Hindlimb muscle (tissue), 1 donor: ENCODE measurements at places on chromosomes 7 and 10. TPM values are rescaled to one million over a fixed set of nuclear protein-coding genes. Genes with fewer than 3 reads are reported as not detected.

DNA sequence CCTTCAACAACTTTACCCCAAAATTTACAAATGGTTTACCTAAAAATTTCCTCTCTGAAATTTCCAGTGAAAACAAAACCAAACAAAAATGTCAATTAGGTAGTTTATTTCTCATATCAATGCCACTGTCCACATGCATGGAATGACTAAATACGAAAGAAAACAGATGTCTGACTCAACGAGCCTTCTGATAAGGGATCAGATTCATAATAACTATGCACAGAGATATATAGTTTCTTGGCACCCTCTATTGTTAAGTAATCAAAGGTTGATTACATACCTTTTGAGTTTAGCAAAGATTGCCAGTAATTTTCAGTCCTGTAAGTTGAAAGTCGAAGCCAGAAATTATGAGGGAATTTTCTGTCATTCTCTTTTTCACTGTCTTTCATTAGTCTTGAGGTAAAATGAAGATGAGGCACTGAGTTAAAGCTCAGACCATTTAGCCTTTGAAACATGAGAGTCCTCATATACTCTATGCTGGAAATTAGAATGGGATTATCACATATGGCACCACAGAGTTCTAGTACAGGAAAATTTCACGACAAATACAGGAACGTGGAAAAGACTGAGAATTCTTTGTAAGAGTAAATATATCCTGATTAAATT lies 519.1 kb upstream of the ANKRD30A start:
- DNase-seq: no peak

- DNase-seq: no peak
Measured at GRCh38 chr7:153413199-153413539, 639.0 kb upstream of the DPP6 start.

DNA sequence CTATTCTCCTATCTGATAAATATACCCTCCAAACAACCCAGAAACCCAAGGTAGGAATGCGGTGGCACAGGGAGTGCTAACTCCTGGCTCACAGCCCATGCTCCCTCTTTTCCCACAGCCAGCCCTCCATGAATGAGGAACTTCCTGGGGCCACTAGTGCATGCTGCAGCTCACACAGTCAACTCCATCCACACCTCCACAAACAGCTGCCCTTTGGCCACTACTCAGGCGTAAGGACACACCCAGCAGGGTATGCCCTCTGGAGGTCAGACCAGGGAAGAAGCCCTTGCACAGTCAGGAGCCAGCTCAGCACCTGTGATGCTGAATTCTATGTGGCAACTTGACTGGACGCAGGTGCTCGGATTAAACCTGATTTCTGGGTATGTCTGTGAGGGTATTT lies 85.2 kb upstream of the PIK3CG start:
- no peak for DNase-seq

DNA sequence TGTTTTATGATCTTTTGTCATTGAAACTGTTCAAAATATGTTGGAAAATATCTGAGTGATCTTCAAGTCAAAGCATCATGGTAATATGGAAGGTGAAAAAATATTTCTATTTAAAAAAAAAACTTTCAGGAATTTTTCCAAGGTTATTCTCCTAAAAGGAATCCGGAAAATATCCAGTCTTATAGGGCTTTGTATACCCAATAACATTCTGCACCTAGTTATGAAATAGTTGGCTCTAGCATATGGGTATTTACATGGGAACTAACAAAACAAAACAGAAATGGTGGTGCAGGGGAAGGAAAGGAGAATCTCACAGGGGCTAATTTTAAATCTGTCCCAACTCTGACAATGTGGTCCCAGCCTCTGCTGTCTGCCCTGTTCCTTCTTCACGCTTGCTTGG lies 167.1 kb upstream of the RHEB start:
- DNase-seq: no peak

DNA sequence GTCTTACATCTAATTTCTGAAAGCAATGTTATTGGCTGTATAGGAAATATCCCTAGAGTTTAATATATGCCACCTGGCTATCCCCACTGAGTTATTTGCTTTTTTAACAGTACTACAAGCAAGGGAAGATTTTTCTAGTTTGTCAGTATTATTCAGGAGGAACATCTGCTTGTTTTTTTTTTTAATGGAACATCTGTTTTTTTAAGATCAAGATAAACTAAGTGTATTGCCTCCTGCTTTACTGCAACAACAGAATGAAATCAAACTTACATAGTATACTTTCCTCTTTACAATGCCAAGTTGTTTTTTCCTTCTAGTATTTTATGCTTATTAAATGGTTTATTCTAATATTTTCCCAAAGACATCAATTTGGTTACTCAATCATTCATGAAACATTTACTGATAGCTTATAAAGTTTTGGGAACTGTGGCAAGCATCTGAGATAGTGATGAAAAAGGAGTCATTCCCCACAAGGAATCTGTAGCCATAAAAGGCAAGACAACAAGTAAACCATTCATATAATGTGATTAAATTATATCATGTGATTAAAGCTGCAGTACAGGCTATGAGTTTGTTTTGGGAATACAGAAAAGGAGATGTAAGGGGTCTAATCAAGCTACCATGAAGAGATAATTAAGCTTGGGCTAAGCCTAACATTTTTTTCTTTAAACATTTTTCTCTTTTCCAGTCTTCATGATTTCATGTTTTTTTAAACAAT lies 17.4 kb downstream of the MTPN start:
- no peak for DNase-seq

DNA sequence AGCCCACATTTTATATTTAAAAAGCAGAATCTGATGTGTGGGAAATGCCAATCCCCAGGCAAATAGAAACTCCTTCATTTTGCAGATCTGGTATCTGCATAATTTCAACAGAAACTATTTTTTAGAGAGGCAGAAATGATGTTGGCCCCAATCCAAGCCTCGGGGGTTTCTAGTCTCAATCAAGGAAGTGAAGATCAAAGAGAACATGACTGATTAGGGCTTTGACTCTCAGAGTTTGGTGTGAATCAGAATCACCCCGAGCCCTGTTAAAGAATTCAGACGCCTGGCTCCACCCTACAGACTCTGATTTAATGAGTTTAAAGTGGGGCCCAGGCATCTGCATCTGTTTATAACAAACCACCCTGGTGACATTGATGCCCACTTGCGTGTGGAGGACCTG lies 36.7 kb upstream of the UBE2H start:
- DNase-seq: no peak

- DNase-seq: no peak
Measured at GRCh38 chr7:115066050-115066449, 144.2 kb downstream of the MDFIC start.

DNA sequence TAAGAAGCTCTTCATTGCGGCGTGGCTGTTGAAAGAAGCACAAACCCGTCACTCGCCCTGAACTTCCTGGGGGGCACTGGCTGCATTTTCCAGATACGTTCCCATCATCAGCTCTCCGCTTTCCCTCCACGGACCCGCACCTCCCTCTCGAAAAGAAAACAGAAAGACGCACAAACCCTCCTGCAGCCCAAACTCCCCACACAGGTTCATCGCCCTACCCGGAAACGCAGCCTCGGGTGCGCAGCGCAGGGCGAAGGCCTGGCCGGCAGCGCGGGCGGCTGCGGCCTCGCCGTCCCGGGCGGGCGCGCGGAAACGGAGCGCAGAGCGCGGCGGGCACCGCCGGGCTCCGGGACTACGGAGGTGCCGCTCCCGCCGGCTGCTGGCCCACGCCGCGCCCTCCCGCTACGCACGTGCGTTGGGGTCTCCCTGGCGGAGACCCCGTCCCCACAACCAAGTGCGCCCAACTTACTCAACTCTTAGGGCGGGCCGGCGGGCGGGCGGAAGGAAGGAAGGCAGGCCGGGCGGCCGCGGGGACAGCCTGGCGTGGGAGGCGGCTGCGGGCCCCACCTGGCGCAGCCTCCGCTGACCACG lies 822 bp downstream of the ZNF800 start:
- peak; percentile 15 for DNase-seq

DNA sequence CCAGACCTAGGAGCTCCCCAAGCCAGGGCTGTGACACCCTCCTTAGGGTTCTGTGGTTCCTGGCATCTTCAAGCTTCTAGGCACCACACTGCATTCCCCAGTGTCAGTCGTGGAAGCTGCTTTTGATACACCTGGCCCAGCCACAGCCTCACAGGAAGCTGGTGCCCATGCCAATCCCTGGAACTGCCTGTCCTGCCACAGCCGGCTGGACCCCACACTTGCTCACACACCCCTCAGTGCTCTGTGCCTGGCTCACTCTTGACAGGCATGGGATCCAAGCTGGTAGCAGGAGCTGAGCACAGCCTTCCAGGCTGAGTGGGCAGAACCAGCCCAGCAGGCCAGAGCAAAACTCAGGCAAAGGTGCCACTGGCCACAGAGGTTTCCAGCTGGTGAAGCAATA lies 21.8 kb downstream of the LRRC72 start:
- no peak for DNase-seq

GRCh38 chr10:11110539-11110938 lies 92.9 kb downstream of the CELF2 start:
- DNase-seq: no peak

DNA sequence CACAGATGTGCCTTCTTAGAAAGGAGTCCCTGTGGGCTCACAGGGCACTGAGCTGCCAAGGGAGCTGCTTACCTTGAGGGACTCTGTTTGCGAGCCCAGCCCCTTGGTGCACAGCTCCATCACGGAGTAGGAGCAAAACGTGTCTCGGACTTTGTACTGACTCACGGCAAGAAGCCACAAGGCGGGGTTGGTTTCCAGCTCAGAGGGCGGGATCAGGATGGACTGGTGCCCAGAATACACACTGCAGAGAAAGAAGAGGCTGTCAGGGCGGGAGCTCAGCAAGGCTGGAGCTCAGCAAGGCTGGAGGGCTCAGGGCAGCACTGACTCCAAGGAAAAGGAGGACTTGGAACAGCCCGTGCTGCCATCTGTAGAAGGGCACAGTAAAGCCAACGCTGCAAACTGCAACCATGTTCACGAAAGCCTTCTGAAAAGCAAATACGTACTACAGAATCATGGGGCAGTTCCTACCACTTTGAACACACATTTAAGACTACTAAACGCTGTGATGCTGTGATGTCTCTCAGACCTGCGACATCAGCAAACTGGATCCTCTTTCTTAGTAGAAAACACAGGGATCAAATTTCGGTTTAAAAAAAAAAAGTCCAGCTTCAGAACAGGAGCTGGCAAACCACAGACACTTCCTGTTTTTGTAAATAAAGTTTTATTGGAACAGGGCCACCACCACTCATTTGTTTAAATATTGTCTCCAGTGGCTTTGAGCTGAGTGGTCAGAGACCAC lies 194.3 kb downstream of the ZMYND11 start:
- DNase-seq: peak; percentile 93

DNA sequence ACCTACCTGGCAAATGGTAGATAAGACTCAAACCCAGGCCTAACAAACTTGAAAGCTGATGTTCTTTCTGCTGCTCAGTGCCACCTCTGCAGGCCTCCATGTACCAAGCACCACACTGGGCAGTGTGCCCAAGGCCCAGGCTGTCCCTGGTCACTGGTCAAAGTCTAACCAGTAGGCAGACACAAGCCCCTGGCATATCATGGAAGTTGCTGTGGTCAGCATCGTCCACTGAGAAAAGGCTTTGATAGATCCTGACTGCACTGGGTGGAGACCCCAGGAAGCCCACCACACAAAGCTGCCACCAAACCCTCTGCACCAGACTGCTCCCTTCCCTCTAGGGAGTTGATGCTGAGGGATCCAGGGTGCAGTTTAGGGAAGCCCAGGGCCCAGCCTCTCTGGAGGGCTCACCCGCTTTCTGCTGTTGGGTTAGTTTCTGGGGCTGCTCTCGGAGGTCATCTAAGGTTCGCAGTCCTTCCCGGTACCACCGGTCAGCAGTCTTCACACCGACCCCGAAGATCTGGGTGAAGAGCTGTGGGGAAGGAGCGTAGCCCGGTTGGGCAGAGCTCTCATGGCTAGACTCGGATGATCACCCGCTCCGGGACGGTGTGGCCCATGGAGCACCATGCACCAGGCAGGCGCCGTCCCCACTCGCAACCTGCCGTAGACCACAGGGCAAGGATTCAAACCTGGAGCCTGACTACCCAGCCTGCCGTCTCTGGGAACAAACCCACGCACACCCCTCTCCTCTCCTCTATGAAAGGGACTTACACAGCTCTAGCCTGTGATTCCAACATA lies 6.0 kb downstream of the POLM start:
- no peak for DNase-seq

DNA sequence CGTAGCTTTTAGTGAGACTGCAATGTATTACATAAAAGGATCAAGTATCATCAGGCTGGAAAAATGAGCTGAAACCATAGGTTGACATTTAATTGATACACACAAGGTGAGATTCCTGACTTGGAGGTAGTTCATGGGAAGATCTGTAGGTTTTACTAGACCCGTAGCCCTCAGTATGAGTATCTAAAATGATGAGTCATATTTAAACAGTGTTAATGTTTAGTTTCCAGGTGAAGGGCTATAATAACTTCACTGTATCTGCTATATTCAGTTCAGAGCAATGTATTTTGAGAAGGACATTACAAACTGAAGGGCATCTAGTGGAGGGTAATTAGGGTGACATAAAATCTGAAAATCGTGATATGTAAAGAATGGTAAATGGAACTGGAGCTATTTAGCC lies 35.0 kb downstream of the ENTPD1 start:
- DNase-seq: no peak

- no peak for DNase-seq
Measured at GRCh38 chr10:3146289-3146688, 26.3 kb downstream of the PITRM1 start.

DNA sequence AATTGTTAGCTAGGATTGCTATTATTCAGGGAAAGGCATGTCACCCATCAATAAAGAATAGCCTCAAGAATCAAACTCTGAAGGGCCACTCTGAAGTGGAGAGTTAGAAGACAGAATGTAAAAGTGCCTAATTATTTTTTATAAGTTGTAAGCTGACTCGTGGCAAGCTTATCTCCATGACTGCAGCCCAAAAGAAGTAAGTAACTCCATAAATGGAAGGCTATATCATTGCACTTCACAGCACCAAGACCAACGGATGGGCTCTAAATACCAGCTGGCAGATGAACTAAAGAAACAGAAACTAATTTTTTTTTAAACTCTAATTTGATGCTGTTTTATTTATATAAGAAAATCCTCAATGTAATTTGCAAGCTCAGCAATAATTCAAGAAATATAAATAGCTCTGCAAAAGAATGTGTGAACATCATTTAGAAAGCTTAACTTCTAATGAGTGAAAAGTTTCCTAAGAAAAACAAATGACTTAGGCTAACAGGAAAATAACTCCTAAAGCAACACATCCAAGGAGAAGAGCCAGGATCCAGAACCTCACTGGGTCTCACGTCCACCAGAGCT lies 165.5 kb downstream of the SNX13 start:
- DNase-seq: no peak

- DNase-seq: no peak
Measured at GRCh38 chr7:150959739-150960734, 18.1 kb downstream of the KCNH2 start.

DNA sequence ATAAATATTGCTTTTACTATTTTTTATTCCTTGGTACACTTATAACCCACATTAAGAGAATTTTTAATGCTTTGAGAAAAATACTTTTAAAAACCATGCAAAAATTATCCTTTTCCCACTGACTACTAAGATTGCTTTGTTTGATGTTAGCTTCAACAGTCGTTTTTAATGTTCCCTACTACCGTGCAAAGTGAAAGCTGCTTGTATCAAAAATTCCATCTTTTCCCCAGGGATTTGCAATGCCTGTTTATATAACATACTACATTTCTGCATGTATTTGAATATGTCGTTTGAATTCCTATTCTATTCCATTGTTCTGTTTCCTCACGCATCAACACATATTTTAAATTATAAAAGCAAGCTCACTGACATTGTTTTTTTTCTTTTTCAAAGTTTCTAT lies 54.4 kb downstream of the TFPI2 start:
- DNase-seq: no peak

The TFEC gene
- 1.6 TPM for polyA plus RNA-seq

The KCNH2 gene
- 29.3 TPM for polyA plus RNA-seq

The EPO gene
- not detected for polyA plus RNA-seq

The VSTM4 gene
- polyA plus RNA-seq: 53.3 TPM

The GHRHR gene
- 0.58 TPM for polyA plus RNA-seq

The SPRN gene
- polyA plus RNA-seq: 4.6 TPM

The MORN4 gene
- polyA plus RNA-seq: 5.2 TPM
